ENCODE measurements at places on chromosomes 7 and 10.

- DNase-seq, result no peak
Observed at GRCh38 chr10:60883187-60883586, 60.8 kb downstream of the RHOBTB1 start.

DNA sequence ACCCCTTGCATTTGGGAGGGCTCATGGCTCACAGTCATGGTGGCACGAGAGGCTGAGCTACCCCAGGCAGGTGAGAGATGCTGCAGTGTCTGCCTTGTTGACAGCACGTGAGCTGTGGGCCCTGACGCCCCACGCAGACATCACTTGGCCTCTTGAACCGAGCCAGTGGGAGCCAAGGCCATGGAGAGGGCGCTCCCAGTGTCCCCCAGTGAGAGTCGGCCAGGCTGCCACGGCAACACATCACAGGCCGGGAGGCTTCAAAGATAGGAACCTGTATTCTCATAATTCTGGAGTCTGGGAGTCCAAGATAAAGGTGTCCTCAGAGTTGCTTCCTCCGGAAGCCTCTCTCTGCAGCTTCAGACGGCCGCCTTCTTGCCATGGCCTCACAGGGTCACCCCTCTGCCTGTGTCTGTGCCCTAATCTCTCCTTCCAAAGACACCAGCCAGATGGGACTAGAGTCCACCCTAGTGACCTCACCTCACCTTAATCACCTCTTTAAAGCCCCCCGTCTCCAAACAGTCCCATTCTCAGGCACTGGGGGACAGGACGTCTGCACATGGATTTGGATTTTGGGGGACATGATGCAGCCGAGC lies 119.6 kb downstream of the KLF6 start:
- no peak for DNase-seq

DNA sequence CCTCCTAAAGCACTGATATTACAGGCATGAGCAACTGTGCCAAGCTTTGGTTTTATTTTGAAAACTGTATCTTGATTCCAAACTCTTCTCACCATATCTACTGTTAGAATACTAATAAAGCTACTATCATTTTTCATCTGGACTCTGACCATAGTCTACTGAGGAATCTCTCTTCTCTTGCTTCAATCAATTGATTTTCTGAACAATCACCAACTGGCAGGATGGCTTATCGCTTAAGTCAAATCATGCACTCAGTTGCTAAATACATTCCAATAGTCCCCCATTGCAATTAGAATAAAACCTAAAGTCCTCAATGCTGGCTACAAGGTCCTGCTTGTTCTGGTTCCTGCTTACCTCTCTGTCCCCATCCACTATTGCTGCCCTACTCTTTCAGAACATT lies 2.3 kb upstream of the APBB1IP start:
- DNase-seq, result no peak

DNA sequence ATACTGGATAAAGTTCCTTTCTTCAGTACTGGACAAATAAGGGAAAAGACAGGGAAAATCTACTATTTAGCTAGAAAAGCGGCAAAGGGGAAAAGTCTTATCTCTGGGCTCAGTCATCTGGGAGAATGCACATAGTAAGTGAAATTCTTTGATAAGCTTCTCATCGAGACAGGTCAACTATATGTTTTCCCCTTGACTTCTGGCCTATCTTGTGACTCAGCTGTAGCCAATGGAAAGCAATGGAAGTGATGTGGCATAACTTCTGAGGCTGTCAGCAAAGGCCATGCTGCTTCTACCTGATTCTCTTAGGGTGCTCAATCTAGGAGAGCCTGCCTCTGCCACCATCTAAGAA lies 91.9 kb downstream of the PCGF5 start:
- no peak for DNase-seq

DNA sequence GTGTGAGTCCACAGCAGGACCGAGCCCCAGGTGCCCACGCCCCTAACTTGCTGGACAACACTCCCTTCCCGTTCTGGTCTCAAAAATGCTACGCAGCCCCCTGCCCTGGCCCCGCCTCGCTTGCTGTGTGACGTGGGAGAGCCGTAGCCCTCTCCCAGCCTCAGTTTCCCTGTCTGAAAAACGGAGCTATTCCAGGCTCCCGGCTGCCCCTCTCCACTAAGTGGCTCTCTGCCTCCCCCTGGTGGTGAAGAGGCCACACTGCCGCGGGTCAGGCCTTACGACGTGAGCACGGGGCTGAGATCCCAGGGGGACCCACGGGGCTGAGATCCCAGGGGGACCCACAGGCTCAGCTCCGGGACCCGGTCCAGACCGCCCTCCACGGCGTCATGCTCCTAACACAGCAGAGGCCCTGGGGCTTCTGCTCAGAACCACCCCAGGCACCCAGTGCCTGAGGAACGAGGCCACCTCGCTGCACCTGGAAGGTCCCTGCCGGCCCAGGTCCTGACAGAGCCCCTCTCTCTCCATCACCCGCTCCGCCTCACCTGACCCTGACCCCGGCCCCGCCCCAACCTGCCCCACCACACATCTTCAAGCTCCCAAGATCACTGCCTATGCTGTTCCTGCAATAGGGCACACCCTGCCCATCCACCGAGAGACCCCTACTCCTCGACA lies 26.7 kb downstream of the MICALL2 start:
- DNase-seq, result no peak

- no peak for DNase-seq
Observed at GRCh38 chr7:83976302-83976701, 218.3 kb downstream of the SEMA3A start.

DNA sequence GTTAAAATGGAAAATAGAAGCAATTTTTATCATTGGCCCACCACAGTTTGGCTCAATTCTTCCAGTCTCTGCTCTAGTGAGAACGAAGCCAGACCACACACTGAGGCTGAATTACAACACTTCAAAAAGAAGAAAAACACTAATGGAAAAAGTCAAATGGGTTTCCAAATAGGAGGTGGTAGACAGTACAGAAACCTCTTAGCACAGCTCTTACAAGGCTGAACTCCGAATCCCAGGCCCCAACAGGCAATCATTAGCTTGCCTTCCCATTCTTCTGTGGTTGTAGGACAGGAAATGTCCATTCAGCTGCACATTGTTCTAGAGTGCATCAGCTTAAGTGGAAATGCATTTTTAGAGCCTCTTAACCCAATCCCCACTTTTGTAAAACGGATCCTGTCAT lies 115.1 kb upstream of the MEOX2 start:
- peak; percentile 44 for DNase-seq

- DNase-seq, result no peak
Observed at GRCh38 chr10:91073286-91073979, 147.0 kb upstream of the PCGF5 start.

DNA sequence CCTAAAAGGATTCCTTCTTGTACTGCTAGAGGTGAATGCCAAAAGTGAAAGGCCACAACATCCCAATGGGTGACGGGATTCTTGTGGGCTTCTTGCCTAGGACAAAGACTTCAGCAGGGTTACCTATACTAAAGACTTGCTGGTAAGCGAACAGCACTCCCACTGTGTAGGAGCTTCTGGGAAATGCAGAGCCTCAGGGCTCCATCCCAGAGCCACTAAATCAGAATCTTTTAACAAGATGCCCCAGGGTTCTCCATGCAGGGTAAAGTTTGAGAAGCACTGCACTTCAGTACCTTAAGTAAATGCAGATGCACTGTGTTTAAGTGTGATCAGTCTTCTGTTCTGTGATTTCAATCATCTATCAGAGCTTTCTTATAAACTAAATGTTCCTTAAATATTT lies 266.9 kb upstream of the KLF14 start:
- no peak for DNase-seq

DNA sequence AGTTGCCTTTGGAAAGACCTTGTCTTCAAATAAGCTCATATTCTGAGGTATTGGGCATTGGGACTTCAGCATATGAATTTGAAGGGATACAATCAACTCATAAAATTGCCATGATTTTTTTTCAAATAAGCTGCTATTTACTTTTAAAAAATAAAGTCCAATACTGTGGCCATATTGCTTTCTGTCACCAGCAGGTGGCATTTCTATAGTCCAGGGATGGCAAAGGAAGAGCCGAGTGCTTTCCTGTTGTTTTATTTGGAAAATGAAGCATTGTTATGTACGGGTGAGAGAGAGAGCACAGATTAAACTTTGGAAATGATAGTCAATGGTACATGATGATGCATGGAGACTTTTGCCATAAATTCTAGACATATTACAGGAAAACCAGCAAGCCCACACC lies 104.1 kb upstream of the DPP6 start:
- DNase-seq, result no peak

- DNase-seq, result no peak
Observed at GRCh38 chr10:43136432-43136831, 1.8 kb upstream of the CSGALNACT2 start.

DNA sequence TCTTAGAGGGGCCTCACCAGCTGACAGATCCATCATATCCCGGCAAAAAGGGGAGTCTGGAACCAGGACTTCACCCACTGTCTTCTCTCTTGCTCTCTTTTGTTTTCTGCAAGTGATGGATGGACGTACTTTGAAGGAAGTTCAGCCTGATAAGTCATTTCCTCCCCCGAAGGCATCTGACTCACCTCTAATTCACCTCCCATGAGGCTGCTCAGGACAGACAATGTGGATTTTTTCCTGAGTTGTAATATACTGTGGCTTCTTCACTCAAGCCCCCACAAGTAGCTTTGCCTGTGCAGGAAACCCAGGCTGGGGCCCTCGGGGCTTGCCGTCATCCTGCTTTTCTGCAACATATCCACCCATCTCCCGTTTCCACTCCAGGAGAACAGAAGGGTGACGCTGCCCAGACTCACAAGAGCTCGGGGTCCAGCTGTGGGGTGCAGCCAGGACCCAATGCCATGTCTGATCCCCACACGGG lies 70.4 kb downstream of the ASB13 start:
- peak; percentile 73 for DNase-seq

DNA sequence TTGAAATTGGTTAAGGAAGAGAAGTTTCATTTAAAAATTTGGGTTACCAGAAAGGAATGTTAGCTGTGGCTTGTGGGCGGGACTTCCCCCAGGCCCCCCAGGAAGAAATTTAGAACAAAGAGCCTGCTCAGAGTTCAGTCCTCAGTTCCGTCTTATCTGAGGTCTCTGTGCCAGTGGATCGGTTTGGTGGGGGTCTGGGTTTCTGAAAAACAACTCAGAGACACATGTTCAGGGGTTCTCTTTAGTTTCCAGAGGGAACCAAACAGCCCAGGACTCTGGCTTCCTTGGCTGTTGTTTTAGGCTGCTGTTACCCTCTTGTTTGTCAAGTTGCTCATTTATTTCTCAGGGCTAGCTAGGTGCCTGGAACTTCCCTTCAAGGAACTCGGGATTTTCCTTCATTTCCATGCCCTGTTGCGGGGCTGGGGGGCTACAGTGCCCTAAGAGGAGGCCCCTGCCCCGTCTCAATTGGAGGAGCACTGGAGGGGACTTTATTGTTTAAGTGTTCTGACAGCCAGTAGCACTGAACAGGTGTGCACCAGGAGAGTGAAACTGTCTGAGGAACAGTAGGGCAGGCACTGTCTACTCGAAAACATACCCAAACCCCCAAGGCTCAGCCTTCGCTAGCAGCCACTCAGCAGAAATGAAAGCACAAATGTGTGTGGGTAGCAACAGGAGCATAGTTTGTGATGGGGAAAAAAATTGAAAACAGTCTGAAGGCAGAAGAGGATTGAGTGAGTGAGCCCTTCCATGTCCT lies 59.9 kb downstream of the ALOX5 start:
- no peak for DNase-seq

DNA sequence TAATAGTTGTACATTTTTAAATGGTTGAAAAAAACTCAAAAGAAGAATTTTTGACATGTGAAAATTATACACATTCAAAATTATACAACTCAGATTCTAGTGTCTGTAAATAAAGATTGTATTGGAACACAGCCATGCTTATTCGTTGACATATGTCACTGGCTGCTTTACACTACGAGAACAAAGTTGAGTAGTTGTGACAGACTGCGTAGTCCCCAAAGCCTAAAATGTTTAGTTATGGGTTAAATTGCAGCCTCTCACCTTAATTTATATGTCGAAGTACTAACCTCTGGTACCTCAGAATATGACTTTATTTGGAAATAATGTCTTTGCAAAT lies 144.8 kb upstream of the TCF7L2 start:
- no peak for DNase-seq

- no peak for DNase-seq
Observed at GRCh38 chr7:155804897-155805825, 7.1 kb downstream of the SHH start.

- no peak for DNase-seq
Observed at GRCh38 chr7:157274991-157275427, 61.8 kb upstream of the DNAJB6 start.

GRCh38 chr7:13016592-13017332 lies 329.3 kb downstream of the ARL4A start:
- no peak for DNase-seq

DNA sequence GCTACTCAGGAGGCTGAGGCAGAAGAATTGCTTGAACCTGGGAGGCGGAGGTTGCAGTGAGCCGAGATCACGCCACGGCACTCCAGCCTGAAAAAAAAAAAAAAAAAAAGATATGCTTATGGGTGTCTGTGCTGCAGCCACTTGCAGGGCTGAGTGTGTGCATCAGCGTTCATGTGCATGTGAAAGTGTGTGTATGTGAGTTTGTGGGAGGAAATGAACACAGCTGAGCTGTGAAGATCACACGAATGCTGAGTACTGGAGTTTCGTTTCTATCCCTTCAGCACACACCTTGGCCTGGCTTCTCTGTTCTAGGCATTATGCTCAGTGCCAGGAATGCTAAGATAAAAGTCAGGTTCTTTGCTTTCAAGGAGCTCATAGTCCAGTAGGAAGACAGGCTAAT lies 12.0 kb upstream of the SVOPL start:
- DNase-seq, result no peak
